ENCODE measurements at places on chromosomes 5 and 9.

- no peak for DNase-seq
These were observed 96.5 kb upstream of the ERCC6L2 start for GRCh38 chr9:95778957-95779356.

GRCh38 chr5:61697809-61698558 is 365.9 kb downstream of the ZSWIM6 start:
- DNase-seq = no peak

- DNase-seq = peak; percentile 34
These were observed at the start of gene NIM1K for GRCh38 chr5:43191740-43192557. Gene NIM1K, plus strand, starts transcription at chr5:43192225. Its CDS starts 53,551 bp downstream, at chr5:43245776.

DNA sequence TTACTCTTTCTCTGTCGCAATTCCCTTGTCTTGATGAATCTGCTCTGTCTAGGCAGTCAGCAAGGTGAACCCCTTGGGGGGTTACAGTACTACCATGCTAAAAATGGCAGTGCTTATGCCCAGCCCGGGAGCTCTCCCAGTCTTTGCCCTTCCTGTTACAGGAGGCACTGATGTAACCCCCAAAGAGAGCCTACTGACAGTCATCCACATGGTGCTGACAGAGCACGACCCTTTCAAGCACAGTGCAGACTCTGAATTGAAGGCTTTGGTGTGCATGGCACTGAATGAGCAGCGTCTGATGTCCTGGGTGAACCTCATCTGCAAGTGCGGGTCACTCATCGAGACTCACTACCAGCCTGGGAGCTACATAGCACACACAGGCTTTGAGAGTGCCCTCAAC is 34.5 kb upstream of the SLC36A2 start:
- no peak for DNase-seq

DNA sequence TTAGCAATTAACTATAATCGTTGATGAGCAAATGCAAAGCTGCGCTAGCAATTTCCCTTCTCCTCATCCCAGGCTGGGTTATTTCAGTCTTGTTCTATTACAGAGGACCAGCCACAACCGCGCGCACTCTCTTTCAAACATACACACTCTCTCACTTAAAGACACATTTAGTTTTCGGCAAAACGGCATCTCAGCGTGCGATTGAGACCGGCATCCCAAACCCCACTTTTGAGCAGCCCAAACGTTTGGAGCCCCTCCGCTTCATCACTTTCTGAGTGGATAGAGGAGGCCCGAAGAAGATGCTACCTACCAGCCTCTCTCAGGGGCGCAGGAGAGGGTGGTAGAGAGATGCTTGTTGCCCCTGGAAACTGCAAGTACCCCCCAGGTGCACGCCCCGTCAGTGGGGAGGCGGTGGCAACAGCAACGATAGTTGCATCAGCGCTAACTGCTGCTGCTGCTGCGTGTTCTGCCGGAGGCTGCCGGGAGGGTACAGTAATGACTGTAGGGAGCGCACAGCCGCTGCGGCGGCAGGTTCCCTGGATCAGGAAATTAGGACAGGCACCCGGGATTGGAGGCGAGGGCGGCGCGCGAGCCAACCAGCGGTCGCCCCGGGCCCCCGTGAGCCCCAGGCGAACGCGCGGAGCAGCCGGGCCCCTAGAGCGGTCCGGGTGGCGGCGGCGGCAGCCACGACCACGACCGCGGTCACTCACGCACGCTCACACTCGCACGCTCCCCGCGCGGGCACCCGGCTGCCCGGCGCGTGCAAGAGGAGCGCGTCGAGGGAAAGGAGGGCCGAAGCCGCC is 467 bp upstream of the VLDLR start:
- DNase-seq = peak; percentile 61
